ENCODE measurements at places on chromosomes 7 and 10.

GRCh38 chr7:18520450-18521235 is 25.1 kb downstream of the HDAC9 start:
- DNase-seq = no peak

- DNase-seq = no peak
These were observed 505.6 kb upstream of the MKI67 start for GRCh38 chr10:128631801-128632241.

DNA sequence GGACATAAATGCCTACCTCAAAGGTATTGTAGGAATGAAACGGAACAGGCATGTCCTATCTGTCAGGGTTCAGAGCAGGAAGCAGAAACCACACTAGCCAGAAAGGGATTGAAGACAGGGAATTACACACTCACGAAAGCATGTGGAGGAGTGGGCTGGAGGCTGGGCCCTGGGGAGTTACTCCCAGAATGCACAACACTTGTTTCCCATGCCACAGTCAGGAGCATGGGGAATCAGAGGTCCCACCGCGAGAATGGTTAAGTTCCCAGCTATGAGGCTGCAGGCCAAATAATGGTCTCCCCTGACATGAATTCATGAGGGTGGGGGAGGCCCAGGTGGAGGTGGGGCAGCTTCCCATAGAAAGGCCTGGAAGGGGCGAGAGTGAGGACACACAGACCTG is 212.7 kb downstream of the HERPUD2 start:
- DNase-seq = no peak

GRCh38 chr7:87220026-87220733 is 648 bp upstream of the TMEM243 start:
- DNase-seq = peak; percentile 71

DNA sequence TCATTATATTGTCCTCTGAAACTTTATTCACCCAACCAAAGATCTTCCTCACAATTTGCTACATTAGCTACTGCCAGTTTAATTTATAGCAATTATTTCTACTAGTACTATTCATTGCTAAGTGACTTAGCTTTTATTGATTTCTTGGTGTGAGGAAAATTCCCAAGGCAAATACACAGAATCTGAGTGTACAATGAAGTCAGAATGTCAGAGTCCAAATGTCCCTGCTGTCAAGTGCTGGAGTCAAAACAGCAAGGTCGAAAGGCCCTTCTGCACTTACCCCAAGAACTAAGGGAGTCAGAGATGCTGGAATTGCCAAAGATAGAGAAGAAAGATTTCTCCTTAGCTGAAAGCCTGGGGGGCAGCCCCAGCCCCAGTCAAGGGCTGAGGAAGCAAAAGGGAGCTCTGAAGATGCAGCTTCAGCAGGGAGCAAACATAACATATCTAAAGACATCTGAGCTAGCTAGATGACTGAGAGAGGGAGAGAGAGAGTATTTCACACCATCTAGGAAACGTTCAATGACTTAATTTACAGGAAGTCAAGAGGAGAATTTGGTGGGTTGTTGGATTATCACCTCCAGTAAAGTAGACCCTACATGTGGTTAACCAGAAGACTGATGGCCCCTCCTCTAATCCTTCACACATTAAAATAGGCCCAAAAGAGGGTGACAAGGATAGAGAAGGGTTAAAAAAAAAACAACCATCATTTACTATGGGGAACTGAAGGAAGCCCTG is 36.6 kb upstream of the SAMD8 start:
- peak; percentile 23 for DNase-seq

- no peak for DNase-seq
These were observed 74.0 kb upstream of the DGKI start for GRCh38 chr7:137920637-137921399.

- DNase-seq = no peak
These were observed 289.6 kb upstream of the NPVF start for GRCh38 chr7:25517906-25518305.

GRCh38 chr10:104831272-104831671 is 190.2 kb downstream of the SORCS3 start:
- DNase-seq = no peak

- no peak for DNase-seq
These were observed 305.7 kb downstream of the ELMO1 start for GRCh38 chr7:37142958-37143357.

DNA sequence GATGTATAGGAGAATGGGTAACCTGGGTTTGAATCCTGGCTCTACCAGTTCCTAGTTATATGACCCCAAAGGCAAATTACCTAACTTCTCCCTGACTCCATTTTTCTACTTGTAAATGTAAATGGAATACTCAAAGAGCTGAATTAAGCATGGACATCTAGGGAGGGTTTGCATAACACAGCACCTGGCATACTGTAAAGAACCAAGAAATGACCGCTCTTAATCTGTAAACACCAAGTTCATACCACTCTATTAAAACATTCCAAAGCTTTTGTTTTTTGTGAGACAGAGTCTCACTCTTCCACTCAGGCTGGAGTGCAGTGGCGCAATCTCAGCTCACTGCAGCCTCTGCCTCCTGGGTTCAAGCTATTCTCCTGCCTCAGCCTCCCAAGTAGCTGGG is 19.6 kb downstream of the MPP7 start:
- DNase-seq = no peak

GRCh38 chr10:94097656-94098055 is 103.9 kb downstream of the PLCE1 start:
- DNase-seq = no peak

GRCh38 chr10:109746861-109747260 is 176.4 kb downstream of the XPNPEP1 start:
- no peak for DNase-seq

DNA sequence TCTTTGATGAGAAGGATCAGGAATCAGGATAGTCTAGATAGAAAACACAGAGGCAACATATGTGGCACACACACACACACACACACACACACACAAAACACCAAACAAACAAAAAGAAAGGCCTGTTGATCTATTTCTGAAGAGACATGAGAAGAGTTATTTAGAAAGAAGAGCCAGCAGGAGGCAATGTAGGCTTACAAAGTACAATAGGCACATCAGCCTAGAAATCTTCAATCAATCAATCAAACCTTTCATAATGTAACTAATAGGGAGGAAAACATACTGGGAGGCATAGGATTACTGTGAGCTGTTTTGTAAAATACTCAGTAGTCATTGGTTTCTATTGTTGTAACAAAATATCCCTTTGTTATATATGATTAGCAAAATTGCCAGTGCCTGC is 47.3 kb upstream of the TES start:
- DNase-seq = no peak

DNA sequence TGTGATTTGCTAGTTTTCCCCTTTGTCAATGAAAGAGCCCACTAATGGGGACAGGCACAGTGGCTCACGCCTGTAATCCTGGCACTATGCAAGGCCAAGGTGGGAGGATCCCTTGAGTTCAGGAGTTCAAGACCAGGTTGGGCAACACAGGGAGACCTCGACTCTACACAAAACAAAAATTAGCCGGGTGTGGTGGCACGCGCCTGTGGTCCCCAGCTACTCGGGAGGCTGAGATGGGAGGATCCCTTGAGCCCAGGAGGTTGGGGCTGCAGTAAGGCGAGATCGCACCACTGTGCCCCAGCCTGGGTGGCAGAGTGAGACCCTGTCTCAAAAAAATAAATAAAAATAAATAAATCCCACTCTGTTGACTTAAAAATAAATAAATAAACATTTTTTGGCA is 5.1 kb downstream of the WIPI2 start:
- DNase-seq = no peak

GRCh38 chr10:73639286-73639685 is 2.0 kb downstream of the MYOZ1 start:
- DNase-seq = no peak

DNA sequence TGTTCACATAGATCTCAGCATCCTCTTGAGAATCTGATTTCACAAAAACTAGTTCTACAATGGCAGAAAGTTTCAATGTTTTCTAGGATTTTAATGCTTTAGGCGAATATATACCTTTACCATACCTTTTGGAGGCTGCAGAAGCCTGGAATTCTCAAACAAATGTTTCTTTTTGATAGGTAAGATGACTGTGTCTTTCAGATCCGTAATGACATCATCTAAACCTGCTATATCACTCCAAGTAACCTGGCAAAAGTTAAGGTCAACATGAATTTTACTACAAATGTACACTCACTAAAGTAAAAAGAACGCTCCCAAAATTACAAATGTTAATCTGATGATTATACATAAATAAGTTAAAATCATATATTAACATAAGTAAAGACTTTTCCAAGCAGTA is 27.8 kb downstream of the ATAD1 start:
- DNase-seq = no peak

DNA sequence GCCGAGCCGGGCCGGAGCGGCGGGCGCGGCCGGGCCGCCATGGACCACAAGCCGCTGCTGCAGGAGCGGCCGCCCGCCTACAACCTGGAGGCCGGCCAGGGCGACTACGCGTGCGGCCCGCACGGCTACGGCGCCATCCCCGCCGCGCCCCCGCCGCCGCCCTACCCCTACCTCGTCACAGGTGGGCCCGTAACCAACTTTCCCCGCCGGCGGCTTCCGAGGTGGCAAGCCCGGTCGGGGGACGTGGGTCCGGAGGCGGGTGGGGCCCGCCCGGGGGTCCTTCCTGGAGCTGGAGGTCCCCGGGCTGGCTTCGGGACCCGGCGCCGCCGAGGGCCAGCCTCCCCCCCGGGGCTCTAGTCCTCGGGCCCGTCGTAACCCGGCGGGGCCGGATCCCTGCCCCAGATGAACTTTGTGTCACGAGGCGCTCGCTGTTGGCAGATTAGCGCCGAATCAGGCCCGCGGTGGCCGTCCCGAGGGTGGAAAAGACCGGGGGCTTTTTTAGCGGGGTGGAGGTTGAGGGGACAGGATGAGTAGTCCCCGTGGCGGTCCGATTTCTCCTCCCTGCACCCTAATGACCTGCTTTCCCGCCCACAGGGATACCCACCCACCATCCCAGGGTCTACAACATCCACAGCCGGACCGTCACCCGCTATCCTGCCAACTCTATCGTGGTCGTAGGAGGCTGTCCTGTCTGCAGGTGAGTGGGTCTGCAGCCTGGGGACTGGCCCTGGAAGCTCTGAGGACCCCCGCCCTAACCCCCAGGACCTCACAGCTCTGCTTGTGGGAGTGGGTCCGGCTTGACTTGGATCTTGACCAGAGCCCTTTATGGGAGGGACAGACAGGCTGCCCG is 496 bp downstream of the BRI3 start:
- peak; percentile 44 for DNase-seq

DNA sequence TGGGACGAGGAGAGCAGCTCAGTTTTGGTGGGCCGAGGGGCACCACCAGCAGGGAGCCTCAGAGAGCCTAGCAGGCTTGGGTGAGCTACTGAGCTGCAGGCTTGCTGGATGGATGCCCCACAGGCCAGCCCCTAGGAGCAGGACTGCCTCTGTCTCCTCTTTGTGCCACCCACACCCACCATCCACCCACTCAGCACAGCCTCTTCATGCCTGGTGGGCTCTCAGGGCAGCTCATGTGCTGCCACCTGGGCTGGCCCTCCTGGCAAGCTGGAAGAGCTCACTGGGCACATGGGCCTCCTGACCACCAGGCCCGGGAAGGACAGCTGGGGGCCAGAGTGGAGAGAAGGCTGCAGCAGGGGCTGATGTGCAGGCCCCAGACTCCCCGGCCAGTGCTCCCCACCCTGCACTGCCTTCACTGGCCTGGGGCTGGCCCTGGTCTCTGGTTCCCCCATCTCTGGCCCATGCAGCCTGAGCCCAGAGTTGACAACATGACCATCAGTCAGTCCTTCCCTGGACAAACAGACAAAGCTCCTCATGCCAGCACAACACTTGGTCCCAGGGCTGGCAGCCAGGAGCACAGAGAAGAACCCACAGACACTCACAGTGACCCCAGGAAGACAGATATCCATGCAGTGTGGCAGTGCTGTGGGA is 8.2 kb downstream of the RASGEF1A start:
- no peak for DNase-seq

DNA sequence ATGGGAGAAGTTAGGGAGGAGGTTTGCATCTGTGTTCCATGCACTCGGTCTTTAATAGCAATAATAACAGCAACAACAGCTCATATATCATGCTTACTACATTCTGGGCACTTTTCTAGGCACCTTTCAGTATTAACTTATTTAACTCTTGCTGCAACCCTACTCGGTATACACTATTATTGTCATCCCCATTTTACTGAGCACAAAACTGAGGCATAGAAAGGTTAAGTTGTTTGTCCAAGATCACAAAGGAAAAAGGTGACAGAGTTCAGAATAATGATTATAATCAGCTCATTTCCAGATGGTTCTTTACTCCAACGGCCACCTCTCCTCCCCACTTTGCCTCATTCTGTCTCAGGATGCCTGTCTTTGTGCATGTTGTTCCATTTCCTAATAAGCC is 102.1 kb upstream of the ABI1 start:
- no peak for DNase-seq

DNA sequence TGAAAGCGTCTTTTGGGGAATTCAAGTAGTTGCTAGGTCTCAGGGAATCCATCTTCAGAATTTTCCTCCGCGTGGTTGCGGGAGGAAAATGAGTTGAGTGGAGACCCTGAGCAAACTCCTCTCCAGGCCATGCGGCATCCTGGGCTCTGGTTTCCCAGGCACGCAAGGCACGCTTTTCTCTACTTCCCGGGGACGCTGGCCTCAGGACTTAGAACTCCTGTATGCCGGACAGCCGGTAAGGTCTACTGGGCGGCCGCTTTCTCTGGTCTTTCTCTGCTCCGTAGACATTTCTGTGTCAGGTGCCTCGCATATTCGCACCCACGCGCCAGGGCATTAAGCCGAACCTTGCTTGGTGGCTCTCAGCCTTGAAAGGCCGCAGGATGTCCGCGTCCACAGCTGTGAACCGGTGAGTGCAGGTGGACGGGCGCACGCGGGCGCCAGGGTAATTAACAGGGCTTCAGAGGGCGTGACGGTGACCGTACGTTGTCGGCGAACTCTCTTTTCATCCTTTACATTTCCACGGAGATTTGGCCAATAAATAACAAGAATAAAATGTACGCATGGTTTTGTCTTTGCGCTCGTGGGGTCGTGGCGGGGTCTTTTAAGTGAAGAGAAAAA is 992 bp upstream of the RBM20 start:
- no peak for DNase-seq

DNA sequence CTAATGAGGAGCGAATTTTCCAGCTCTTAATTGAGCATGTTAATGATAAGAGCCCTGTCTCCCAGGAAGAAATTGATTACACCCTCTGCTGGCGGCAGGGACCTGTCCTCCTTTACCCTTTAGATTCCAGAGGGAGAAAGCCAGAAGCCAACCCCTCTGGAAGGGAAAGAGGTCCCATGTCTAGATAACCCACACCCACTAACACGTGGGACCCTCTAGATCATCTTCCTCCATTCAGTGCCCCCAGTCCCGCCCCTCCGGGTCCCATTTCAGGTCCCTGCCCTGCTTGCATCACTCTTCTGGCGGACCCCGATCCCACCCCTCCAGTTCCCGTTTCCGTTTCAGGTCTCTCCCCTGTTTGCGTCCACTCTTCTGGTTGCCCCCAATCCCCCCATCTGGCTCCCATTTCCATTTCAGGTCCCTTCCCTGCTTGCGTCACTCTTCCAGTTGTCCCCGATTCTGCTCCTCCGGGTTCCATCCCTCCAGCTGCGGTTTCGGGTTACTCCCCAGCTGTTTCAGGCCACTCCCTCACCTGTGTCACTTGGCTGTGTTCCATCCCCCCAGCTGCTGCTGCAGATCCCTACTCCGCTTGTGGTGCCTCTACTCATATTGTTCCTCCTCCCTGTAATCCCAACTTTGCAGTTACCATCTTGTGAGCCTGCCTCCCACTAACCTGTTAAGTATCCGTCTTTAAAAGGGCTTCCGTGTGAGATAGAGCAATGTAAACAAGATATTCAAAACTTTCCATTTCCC is 202.4 kb downstream of the SH2D4B start:
- DNase-seq = no peak

GRCh38 chr7:28596245-28596935 is 184.1 kb downstream of the CREB5 start:
- no peak for DNase-seq

GRCh38 chr10:96964131-96964530 is 132.0 kb downstream of the LCOR start:
- no peak for DNase-seq
